ENCODE measurements at places on chromosomes 4 and X.

- no peak for DNase-seq
Observed at GRCh38 chr4:139267301-139267700, 12.7 kb downstream of the MGARP start.

DNA sequence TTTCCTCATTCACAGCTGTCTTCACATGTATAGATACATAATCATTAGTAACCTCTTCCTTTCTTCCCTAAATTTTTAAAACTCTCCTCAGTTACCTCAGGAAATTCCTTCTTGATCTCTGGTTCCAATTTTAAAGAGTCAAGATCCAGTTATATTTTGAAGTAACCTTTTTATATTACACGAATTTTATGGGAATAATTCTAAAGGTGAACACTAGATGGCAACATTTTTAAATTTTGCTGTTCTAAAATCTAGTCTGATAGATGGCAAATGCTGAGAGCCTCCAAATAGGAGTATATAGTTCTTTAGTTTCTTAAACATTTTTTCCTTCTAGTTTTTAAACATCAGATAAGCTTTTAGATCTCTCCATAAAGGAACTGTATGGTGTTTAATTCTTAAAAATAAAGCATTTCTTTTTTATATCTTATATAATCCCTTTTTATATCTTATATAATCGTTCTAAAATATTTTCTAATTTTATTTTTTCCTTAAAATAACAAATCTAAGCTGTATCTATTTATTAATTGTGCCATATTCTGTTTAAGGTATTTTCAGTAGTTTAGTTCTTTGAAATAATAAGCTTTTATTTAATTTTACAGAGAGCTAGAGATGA is 37.9 kb upstream of the PAPSS1 start:
- no peak for DNase-seq

DNA sequence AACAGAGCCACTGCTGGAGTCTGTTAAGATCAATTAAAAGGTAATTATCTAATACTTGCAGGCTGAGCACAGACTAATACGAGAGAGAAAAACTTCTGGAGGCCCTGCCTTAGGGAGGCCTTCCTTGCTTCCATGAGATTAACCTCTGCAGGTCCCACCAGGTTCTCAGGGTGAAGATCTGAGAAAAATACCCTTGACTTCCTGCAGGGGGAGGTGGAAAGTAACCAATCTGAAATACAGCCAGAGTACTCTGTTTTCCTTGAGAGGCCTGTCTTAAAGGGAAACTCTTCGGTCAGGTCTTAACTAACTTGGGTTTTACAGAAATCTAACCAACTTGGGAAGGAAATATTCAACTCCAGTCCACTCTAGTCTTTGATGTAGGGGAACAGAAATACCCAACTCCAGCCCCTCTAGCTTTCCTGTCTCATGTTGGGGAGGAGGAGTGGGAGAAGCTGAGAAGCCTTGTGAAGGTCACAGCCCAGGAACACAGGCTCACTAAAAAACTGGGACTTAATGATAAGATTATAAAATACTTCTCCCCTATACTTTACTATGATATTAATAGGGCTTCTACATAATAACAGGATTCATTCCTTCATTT is 77.1 kb downstream of the TBCK start:
- no peak for DNase-seq

DNA sequence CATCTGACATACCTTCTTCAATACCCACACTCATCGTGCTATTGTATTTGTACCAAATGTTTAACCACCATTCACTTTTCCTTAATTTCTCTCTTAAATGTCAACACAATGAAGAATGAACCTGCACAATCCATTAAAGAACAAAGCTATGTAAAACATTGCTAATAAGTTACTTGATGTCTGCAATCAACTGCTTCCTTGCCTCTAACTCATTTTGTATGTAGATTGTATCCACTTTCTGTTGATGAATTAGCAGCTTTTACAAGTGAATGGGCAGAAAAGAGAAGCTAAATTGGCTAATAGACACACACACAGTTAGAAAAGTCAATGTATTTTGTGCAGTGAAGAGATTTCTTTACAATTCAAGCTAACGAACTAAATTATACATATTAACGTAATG is 212.5 kb upstream of the NDST3 start:
- no peak for DNase-seq

GRCh38 chrX:106481341-106481740 is 130.4 kb upstream of the RADX start:
- DNase-seq = peak; percentile 35

DNA sequence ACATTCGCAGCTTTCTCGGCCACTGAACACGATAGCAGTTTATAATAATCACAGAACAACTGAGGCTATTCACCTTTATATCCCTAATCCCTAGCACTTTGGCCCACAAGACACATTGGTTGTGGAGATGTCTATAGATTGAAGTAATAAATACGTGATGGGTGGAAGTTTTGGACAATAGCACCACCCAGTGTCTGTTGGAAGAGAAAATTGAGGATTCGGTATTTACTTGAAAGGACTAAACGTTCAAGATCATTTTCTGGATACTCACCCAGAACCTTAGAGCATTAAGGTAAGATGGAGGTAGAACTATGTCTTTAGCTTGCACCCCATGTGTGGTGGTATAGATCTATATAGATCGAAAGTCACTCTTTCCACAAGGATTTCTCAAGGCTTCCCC is 787 bp upstream of the TMSB15A start:
- DNase-seq = no peak

DNA sequence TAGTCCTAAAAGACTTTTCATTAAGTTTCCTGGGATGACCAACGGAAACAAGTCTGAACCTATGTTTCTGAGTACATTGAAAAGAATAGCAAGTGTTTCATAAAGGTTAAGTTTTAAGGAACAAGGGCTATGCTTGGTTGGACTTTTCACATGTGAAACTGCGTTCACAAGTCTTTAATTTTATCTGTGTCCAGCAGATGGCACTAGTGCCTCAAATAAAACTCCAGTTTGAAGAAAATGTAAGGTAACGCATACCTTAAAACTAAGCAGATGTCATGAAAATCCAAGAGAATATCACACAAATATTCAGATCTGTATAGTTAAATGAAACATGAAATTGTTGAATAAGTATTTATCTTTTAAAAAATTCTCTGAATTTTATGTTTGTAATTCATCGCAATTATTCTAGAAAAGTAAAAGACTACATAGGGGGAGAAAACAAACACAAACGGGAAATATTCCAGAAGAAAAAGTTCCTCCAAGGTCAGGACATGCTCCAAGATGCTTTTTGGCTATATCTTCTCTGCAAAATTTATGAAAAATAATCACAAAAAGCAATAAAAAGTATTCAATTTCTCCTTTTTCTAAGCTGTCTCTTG is 89.6 kb upstream of the MAD2L1 start:
- DNase-seq = no peak

DNA sequence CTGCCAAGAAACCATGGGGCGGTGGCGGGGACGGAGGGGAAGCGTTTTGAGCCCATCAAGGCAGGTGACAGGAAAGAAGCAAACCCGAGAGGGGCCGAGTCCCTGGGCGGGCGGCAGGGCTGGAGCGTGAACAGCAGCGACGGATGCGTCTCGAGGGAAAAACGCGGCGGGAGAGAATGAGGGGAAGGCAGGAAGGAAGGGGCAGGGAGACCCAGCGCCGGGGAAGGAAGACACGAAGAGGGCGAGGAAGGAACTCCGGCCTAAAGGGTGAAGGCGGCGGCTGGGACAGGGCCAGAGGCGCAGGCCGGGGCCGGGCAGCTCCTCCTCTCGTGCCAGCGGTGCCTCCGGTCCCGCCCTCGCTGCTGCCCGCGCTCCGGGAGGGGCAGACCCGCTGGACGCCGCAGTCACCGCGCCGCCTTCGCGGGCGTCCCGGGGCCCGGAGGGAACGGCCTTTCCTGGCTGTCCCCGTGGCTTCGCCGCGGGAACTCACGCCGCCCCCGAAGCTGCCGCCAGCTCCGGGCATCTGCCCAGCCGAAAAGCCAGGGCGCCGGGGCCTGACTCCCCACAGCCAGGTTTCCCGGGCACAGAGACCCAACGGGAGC is 751 bp upstream of the RGS12 start:
- DNase-seq = peak; percentile 74

DNA sequence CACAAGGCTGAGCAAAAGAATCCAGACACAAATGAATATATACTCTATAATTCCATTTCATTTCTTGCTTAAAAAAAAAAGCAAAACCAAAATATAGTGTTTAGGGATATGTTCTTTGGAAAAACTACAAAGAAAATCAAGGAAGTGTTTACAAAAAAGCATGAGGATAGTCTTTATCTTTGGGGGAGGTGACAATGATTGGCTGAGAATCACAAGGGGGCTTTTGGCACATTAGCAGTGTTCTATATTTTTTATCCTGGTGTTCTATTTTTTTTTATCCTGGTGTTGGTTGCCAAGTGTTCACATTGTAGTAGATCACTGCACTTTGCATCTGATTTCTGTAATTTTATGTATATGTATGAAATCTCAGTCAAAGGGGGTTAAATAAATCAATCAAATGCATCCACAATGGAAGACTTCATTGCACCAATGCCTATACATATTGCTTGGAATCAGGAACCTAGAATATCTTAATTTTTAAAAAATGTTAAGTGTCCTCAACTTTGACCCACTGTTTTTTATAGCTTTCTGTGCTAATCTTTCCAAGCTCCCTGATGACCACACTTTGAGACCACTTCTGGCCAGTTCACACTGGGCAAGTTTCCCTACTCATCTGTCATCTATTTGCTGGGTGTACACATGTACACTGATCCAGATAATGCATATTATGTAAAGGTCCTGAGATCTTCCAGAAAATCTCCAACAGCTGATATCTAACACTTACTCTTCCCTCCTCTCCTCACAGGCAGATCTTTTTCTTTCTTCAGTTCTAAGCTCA is 3.7 kb downstream of the TBC1D9 start:
- no peak for DNase-seq

DNA sequence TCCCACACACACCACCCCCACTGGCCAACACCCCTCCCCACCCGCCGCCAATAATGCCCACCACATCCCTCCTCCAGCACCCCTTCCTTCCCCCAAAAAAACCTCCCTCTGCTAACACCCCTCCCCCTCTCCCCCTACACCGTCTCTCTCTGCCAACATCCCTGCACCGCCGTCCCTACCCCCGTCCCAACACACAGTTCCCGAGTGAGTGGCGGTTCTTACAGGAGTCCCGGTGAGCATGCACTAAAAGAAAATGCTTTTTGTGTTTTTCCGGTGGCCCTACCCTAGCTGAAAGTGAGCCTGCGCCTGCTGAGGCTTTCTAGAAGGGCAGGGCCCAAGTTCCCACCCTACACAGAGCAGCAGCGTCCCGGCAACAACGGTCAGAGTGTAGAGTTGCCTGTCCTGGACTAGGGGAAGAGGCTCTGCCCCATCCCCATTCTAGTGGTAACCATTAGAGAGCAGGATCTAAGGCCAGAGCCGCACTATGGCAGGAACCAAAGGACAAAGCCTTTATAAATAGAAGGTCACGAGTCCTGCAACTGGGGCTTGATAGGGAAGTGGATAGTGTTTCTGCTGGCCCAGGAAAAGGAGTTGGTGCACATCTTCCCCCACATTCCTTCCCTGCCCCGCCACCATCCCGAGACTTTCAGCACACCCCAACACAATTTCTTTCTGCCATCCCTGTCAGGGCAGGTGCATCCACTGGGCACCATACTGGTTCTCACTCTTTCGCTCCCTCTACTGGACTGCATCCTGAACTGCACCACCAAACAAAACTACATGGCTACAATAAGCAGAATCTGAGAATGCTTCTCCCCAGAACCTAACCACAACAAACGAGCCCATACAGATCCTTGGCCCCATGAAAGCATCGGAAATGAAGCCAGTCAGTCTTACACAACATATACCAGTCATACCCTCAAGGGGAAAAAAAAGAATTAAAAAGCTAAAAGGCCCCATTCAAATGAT is 78.1 kb upstream of the PAGE3 start:
- peak; percentile 39 for DNase-seq

GRCh38 chr4:57499786-57500185 is 389.6 kb upstream of the IGFBP7 start:
- no peak for DNase-seq

- DNase-seq = no peak
Observed at GRCh38 chrX:155874571-155875244, 6.4 kb upstream of the VAMP7 start.

DNA sequence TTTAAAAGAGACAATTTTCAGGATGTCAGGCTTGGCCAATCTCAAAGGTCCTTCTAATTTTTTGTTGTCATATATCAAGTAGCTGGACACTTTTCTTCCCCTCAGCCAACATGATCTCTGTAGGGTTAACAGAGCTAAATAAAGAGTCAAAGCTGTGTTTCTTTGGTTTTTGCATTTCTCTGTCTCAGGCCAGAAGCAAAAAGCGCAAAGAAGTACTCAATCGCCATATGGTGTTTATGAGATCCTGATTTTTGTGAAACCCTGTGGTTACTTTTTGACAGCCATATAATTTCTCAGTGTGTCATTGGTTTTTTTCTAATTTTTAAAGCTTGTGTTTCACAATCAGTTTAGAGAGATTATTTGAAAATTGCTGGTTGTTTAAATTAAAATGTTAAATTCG is 111.9 kb downstream of the MAPK10 start:
- DNase-seq = no peak

DNA sequence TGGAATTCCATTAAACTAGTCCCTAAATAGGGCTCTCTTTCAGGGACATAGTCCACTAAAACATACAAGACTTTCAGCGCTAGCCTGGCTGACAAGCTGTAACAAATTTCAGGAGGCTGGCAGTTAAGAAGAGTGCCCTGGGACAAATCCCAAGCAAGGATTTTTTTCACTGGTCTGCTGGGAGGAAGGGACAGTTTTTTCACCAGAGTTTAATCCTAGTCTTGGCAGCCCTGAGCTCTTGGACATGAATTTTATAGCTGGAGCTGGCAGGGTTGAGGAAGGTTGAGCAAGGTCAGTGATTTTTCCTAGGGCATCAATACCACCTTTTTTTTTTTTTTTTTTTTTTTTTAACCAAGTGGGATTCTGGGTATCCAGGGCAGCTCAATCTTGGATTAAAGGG is 184.4 kb downstream of the SH2D1A start:
- no peak for DNase-seq

GRCh38 chr4:107994894-107995293 is 5.2 kb downstream of the HADH start:
- no peak for DNase-seq

DNA sequence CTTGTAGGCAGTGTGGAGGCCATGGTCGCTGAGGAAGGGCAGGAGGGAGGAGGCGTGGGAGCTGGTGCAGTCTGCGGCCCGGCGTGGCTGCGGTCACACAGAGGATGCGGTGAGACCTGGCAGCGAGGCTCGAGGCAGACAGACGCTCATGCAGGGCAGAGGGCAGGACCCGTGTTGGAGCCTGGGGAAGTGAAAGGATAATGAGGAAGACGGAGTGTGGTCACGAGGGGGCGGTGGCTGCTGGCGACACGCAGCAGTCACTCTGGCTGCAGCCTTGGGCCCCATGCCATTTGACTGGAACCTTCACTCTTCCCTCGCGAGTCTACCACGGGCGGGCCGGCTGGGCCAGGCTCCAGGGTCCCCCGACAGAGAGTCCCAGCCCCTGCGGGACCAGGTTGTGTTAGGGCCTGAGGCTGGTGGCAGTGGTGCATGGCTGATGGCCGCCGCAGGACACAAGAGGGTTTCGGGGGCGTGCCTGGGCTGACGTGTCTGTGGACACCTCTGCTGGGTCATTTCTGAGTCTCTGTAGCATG is 68.8 kb upstream of the HGFAC start:
- peak; percentile 66 for DNase-seq

GRCh38 chr4:182258441-182259000 is 15.3 kb downstream of the TENM3 start:
- DNase-seq = no peak

GRCh38 chr4:100938698-100939097 is 408.6 kb downstream of the PPP3CA start:
- no peak for DNase-seq

GRCh38 chr4:83858131-83858530 is 322.2 kb downstream of the GPAT3 start:
- no peak for DNase-seq

- peak; percentile 31 for DNase-seq
Observed at GRCh38 chr4:152988721-152989553, 52.8 kb downstream of the FHDC1 start.

All from transverse colon (tissue), 4 donors.